ENCODE measurements at places on chromosomes 1 and 21. TPM values are rescaled to one million over a fixed set of nuclear protein-coding genes. Genes with fewer than 3 reads are reported as not detected.
A peak's percentile ranks its signal among the peaks of the same experiment; 100 is the strongest.

- H3K4me3 ChIP-seq = no peak overlapping the region
- DNase-seq = no peak
- H3K36me3 ChIP-seq = no peaks in the 10 kb centered on the region
- no peaks in the 10 kb centered on the region for H3K27me3 ChIP-seq
- no peaks in the 10 kb centered on the region for H3K4me1 ChIP-seq
Measured at GRCh38 chr21:29896884-29897283, 42.9 kb downstream of the GRIK1 start.

DNA sequence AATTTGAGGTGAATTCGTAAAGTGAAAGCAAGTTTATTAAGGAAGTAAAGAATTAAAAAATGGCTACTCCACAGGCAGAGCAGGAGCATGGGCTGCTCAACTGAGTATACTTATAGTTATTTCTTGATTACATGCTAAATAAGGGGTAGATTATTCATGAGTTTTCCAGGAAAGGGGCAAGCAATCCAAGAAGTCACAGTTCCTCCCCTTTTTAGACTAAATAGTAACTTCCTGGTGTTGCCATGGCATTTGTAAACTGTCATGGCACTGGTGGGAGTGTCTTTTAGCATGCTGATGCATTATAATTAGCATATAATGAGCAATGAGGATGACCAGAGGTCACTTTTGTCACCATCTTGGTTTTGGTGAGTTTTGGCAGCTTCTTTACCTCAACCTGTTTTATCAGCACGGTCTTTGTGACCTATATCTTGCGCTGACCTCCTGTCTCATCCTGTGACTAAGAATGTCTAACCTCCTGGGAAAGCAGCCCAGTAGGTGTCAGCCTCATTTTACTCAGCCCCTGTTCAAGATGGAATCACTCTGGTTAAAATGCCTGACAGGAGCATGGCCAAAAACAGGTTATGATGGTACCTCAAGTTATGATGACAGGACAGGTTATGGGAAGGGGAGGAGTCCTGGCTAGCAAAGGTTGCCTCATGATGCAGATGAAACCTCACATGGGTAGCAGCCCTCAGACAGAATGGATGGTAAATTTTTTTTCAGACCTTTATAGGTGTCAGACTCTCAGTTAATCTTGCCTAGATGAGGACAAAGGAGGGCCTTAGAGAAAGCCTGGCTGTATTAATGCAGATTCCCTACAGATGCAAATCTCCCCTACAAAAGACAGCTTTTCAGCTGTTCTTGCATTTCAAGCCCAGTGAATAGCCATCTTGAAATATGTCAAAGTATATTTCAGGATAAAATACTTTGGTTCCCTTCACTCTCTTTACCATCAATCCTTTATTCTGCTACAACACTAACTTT, 49.7 kb downstream of the SIPA1L2 start:
- no peaks in the 10 kb centered on the region for H3K4me1 ChIP-seq
- H3K36me3 ChIP-seq = no peaks in the 10 kb centered on the region
- no peaks in the 10 kb centered on the region for H3K27me3 ChIP-seq
- no peak overlapping the region for H3K27ac ChIP-seq
- DNase-seq = no peak

GRCh38 chr21:29487154-29487553, 188.4 kb downstream of the BACH1 start:
- no peaks in the 10 kb centered on the region for H3K27me3 ChIP-seq
- no peak for DNase-seq
- H3K27ac ChIP-seq = no peak overlapping the region
- no peak overlapping the region for H3K4me3 ChIP-seq
- no peaks in the 10 kb centered on the region for H3K4me1 ChIP-seq

DNA sequence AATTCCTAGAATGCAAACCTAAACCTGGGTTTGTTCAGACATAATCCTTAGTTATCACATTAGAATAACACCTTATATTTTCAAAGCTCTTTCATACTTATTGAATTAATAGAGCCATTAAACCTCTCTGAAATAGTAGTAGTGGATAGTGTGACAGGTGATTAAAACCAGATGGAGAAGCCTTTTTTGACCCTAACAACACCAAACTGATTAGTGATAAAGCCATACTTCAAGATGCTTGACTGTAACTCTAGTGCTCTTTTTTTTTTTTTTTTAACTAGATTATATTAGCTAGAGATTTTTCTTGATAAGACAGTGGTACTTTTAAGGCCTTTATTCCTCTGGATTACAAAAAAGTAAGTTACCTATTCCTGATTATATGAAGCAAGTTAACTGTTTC, 190.1 kb downstream of the ST6GALNAC3 start:
- no peaks in the 10 kb centered on the region for H3K27me3 ChIP-seq
- no peaks in the 10 kb centered on the region for H3K4me1 ChIP-seq
- H3K4me3 ChIP-seq = no peak overlapping the region
- H3K27ac ChIP-seq = no peak overlapping the region

DNA sequence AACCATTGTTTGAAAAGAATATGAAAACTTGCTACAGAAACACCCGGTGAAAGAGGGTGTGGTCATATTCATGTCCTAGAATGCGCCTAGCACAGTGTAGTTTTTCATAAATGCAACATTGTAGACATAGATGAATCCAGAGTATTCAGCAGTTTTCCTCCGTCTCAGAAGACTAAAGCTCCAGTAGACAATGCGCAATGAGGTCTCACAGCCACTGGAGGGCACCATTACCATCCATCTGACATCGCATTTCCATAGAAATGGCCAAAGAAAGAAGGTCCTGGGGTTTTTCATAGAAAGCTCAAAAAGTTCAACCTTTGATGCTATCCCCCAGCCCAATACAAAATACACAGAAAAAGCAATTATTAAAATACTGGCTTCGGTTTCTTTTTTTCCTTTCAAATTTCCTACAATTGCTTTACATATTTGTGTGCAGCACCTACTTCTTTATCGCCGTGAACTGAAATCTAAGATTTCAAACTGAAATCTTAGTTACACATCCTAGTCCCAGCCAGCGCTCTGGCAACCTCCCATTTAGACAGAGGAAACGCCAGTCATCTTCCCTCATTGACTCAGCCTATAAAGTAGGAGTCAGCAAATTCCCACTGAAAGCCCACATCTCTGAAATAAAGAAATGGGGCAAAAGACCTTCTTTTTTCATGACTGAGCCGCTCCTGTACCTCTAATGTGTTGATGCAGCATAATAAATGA, 3.9 kb upstream of the CD58 start:
- no peak overlapping the region for H3K27ac ChIP-seq
- H3K4me1 ChIP-seq = no peaks in the 10 kb centered on the region
- H3K4me3 ChIP-seq = no peak overlapping the region
- H3K36me3 ChIP-seq = no peaks in the 10 kb centered on the region
- no peak for DNase-seq
- no peaks in the 10 kb centered on the region for H3K27me3 ChIP-seq

- no peak for DNase-seq
- H3K4me1 ChIP-seq = no peaks in the 10 kb centered on the region
- no peaks in the 10 kb centered on the region for H3K36me3 ChIP-seq
- no peak overlapping the region for H3K27ac ChIP-seq
- H3K4me3 ChIP-seq = no peak overlapping the region
Measured at GRCh38 chr1:212930986-212931678, 19.2 kb upstream of the VASH2 start.

DNA sequence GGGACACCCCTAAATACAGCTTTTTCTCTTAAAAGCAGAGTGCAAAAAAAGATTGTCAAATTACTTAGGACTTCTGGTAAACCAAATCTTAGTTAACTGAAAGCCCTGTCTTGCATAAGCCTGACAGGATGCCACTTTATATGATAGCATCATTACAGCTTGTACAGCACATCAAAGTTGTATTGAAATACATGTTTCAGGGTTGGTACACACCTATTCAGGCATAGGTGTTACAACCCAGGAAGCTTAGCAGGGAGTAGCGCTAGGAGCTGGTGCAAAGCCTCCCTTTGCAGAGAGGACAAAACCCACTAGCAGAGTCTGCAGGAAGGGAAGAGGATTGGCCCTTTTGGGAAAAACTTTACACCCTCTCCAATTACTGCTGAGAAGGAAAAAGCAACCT, 258.9 kb upstream of the SGIP1 start:
- no peak overlapping the region for H3K4me3 ChIP-seq
- H3K27ac ChIP-seq = no peak overlapping the region
- peaks cover 4% of the 10 kb centered on the region for H3K4me1 ChIP-seq
- DNase-seq = no peak
- H3K27me3 ChIP-seq = no peaks in the 10 kb centered on the region

- no peaks in the 10 kb centered on the region for H3K4me1 ChIP-seq
- H3K4me3 ChIP-seq = no peak overlapping the region
- no peaks in the 10 kb centered on the region for H3K27me3 ChIP-seq
- DNase-seq = no peak
- no peaks in the 10 kb centered on the region for H3K36me3 ChIP-seq
- H3K27ac ChIP-seq = no peak overlapping the region
Measured at GRCh38 chr1:211734359-211734758, 58.9 kb upstream of the NEK2 start.

GRCh38 chr1:55718758-55719671, 503.9 kb upstream of the USP24 start:
- peak; percentile 26 for DNase-seq
- no peak overlapping the region for H3K4me3 ChIP-seq
- H3K36me3 ChIP-seq = no peaks in the 10 kb centered on the region
- H3K27me3 ChIP-seq = no peaks in the 10 kb centered on the region

GRCh38 chr1:218341325-218341724, 3.8 kb upstream of the TGFB2 start:
- DNase-seq = no peak
- no peaks in the 10 kb centered on the region for H3K36me3 ChIP-seq
- no peaks in the 10 kb centered on the region for H3K27me3 ChIP-seq

GRCh38 chr1:11578004-11578403, 76.2 kb downstream of the FBXO2 start:
- no peak overlapping the region for H3K4me3 ChIP-seq
- no peak overlapping the region for H3K27ac ChIP-seq
- H3K36me3 ChIP-seq = no peaks in the 10 kb centered on the region
- H3K27me3 ChIP-seq = no peaks in the 10 kb centered on the region

DNA sequence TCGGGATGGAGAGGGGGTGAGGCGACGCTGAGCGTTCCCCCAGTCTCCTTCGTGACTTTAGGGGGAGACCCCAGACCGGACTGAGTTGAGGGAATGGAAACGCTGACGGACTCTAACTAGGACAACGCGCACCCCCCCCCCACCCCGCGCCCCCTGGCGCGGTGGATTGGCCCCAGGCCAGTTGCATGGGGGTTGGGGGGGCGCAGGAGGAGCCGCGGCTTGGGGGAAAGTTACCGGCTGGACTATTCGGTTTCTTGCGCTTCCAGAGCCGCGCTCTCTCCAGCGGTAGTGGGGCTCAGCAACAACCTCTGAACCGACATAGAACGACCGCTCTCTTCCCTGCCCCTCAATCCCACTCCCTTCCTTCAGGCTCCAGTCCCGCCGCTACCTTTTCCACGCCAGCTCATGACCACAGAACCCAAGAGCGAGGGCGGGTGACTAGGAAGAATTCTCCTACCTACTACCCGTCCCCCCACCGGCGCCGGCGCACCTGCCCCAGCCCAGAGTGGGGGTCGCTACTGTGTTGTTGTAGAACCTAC, 694 bp downstream of the ZBTB7B start:
- peak overlapping the region; percentile 84 for H3K4me3 ChIP-seq
- peak; percentile 32 for DNase-seq
- H3K27me3 ChIP-seq = no peaks in the 10 kb centered on the region
- peak overlapping the region; percentile 94 for H3K27ac ChIP-seq
- H3K36me3 ChIP-seq = no peaks in the 10 kb centered on the region

GRCh38 chr1:45299981-45300668, 26.6 kb upstream of the HPDL start:
- no peaks in the 10 kb centered on the region for H3K36me3 ChIP-seq
- peaks cover 5% of the 10 kb centered on the region for H3K4me1 ChIP-seq
- no peak overlapping the region for H3K4me3 ChIP-seq
- no peaks in the 10 kb centered on the region for H3K27me3 ChIP-seq
- no peak overlapping the region for H3K27ac ChIP-seq

GRCh38 chr21:42539931-42540343, 26.3 kb downstream of the SLC37A1 start:
- H3K36me3 ChIP-seq = no peaks in the 10 kb centered on the region
- H3K27ac ChIP-seq = peak overlapping the region; percentile 41
- no peaks in the 10 kb centered on the region for H3K27me3 ChIP-seq
- H3K4me3 ChIP-seq = no peak overlapping the region
- H3K4me1 ChIP-seq = no peaks in the 10 kb centered on the region
- no peak for DNase-seq

- no peak overlapping the region for H3K27ac ChIP-seq
- no peaks in the 10 kb centered on the region for H3K4me1 ChIP-seq
- no peak for DNase-seq
- H3K27me3 ChIP-seq = no peaks in the 10 kb centered on the region
- no peak overlapping the region for H3K4me3 ChIP-seq
Measured at GRCh38 chr1:246329900-246330299, 177.2 kb downstream of the SMYD3 start.

DNA sequence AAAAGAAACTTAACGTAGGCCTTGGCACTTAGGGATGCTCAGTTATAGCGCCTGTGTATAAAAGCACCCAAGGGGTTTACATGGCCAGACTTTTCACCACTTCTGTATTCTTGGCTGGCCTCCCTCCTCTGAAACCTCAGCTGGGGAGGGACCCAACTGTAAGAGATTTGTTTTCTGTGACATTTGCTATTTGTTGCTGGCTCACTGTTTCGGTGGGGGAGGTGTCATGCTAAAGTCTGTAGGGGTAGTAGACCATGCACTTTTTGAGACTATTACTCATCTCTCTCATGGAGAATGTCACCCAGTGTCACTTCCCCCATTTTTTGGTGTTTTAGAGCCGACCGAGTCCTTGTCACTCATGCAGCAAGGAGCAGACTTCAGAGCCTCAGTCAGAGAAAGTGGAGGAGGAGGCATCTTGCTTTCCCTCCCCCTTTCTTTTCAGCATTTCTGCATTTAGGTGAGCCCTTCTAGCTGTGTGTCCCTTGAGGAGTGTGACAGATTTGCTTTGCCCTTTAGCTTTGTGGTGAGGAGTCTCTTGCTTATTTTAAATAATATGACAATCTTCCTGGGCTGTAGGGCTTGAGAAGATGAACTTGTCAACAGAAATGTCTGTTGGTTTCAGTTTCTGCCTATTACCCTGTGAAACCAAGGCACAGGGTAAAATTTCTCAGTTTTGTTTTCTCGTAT, 160.1 kb downstream of the FASLG start:
- H3K27me3 ChIP-seq = no peaks in the 10 kb centered on the region
- no peak overlapping the region for H3K4me3 ChIP-seq
- H3K4me1 ChIP-seq = no peaks in the 10 kb centered on the region
- H3K27ac ChIP-seq = no peak overlapping the region
- no peak for DNase-seq

- no peaks in the 10 kb centered on the region for H3K4me1 ChIP-seq
- no peak overlapping the region for H3K27ac ChIP-seq
- H3K27me3 ChIP-seq = no peaks in the 10 kb centered on the region
- no peaks in the 10 kb centered on the region for H3K36me3 ChIP-seq
Measured at GRCh38 chr1:201326710-201327109, 43.4 kb downstream of the PKP1 start.

GRCh38 chr1:228448372-228448771, 31.7 kb upstream of the TRIM17 start:
- no peak for DNase-seq
- H3K27ac ChIP-seq = no peak overlapping the region
- H3K4me1 ChIP-seq = no peaks in the 10 kb centered on the region
- no peaks in the 10 kb centered on the region for H3K27me3 ChIP-seq
- H3K36me3 ChIP-seq = no peaks in the 10 kb centered on the region

The CFAP74 gene
- total RNA-seq = 3.5 TPM

The TIE1 gene
- total RNA-seq = 8.6 TPM

The KRTAP19-3 gene
- not detected for total RNA-seq

The GIPC2 gene
- total RNA-seq = 9.8 TPM

The PATJ gene
- 22.9 TPM for total RNA-seq

The TLCD4 gene
- 45.6 TPM for total RNA-seq
